ENCODE measurements at places on chromosomes 7 and 10.

GRCh38 chr10:122471531-122472177, 10.3 kb downstream of the HTRA1 start:
- no peak for DNase-seq

DNA sequence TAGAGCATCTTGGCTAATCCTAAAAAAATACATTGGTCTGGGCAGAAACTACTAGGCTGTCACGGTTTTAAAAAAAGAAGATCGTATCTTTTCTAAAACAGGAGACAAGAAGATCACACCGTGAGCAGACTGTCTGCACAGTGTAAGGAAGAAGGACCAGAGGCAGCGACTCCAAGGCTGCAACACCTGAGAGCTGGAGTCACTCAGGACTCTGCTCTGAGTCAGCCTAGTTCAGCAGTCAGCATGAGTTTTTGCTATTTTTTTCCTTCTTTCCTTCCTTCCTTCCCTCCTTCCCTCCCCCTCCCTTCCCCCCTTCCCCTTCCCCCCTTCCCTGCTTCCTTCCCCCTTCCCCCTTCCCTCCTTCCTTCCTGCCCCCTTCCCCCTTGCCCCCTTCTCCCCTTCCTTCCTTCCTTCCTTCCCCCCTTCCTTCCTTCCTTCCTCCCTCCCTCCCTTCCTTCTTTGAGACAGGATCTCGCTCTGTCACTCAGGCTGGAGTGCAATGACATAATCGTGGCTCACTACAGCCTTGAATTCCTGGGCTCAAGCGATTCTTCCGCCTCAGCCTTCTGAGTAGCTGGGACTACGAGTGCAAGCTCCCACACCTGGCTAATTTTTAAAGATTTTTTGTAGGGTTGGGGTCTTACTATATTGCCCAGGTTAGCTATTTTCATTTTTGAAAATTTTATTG, 24.4 kb downstream of the BAG3 start:
- no peak for DNase-seq

DNA sequence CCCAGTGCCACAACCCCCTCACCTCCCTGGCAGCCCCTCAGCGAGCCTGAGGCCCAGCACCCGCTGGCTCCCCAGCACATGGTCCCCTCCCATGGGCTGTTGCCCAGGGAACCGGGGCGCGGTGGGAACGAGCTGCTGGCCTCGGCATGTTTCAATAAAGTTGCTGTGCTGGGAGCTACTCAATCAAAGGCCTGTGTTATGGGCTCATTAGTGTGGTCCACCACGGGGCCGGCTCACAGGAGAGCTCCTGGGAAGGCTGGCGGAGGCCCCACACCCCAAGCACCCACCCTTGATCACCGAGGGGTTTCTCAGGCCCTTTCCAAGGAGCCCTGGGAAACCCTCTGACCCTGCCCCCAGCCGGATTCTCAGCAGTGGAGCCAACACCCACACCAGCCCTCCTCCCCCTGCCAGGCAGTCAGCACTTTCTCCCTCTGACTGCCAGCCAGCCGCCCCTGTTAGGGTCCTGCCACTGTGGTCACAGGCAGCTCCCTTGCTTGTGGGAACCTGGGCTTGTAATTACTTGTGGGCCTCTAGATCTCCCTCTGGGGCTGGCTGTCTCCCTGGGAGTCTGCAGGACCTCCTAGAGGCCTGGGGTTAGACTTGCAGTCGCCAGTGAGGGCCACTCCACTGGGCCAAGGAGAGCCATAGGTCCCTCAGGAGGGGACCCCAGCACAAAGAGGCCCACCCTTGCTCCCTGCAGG, 24.8 kb upstream of the TRIM8 start:
- DNase-seq: no peak

GRCh38 chr7:46033592-46033991, 112.5 kb upstream of the IGFBP3 start:
- no peak for DNase-seq

DNA sequence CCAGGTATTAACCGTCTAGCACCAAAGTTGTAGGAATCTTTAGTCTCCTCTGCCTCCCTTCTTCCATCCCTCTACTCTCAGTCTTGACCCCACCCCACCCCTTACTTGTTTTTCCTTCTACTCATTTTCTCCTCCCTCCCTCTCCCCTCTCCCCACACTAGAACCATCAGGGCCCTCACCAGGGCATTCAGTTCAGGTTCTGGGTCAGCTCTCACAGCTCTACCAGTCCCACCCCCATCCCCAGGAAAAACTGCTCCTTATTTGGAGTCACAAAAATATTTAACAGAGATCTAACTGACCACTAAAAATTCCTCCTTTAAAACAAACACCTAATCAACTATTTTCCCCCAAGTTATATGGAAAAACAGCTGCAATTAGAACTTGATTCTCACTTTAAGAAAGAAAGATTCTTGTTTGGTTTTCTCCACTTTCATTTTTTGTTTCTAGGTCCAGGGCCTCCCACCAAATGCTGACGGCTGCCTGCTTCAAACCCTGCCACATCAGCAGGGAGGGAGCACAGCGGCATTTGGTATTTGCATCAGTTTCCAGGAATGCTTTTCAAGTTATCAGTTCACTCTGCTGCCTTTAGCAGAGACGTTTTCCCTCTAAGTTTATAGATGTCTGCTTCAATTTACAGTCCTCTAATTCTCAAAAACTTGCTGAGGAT, 2.8 kb upstream of the COL1A2 start:
- DNase-seq: no peak

GRCh38 chr10:89852872-89853271, 151.5 kb downstream of the KIF20B start:
- DNase-seq: no peak

DNA sequence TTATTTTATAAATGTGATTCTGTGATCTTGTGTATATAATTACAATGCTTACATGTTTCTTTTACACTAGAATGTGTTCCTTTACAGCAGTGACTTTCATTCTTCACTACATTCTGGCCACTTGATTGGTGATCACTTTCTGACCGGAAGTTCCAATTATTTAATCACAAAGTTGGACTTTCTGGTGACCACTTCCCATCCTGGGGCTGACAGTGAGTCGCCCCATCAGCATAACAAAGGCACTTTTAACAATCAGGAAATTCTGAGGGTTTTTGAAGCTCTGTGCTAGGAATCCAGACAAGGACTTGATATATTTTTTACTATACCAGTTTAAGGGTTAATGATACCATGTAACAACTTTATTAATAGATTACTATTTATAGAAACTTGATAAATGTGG, 282.3 kb upstream of the KAT6B start:
- no peak for DNase-seq
